ENCODE measurements at places on chromosomes 6 and 20.

GRCh38 chr20:13007596-13007995 is 1.2 kb upstream of the SPTLC3 start:
- no peak for DNase-seq

DNA sequence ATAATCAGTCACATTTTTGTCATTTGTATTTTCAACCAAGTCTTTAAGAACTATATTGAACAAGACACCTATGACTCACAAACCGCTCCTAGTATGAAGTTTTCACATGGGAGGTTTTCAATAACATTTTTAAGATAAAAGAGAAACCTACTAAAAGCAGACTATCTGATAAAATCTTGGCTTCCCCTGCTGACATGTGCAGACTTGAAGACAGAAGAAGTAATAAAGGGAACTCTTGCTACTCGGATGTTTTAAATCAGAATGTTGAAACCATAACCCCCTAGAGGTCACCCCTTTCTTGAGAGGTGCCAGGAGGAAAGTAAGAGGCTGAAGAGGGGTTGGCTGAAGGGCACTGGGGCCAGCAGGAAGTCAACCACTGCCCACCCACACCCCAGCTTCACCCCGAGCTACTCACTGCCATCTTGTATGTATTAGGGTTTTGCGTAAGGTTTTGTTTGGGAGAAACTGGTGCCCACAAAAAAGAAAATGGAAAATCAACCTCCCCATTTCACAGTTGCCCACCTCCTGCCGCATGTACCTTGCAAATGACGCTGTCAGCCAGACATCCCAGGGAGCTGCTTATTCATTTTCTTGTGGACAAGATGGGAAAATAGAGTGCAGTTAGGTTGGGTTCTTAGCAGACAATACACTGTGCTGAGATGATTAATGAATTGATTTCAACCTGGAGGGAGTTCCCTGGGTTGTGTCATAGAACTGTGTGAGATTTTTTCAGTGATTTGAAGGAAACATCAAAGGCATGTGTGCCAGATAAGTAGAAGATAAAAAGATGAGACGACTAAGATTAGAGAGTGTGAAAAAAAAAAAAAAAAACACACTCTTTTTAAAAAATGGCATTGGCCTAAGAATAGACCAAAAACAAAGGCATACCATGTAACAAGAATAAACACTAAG is 83.2 kb upstream of the TAB2 start:
- peak; percentile 11 for DNase-seq

DNA sequence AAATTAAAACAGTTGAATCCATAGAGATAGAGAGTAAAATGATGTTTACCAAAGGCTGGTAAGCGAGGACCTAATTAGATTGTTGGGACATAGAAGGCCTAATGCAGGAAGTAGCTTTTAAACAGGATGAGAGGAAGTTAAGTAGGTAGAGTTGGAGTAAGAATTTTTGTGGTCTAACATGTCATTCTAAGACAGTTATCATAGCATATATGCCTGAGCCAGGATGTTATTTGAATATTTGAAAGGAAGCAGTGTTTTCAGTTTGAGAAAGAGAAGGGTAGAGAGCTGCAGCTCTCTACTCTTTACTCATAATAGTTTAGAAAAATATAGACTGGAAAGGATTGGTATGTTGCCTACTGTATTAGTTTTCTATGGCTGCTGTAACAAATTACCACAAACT is 121.6 kb downstream of the MEI4 start:
- no peak for DNase-seq

GRCh38 chr6:73207221-73207837 is 18.0 kb downstream of the KHDC1L start:
- no peak for DNase-seq

- DNase-seq, result no peak
These were observed 105.9 kb downstream of the LY86 start for GRCh38 chr6:6694368-6694780.

- DNase-seq, result no peak
These were observed 274.3 kb upstream of the MMS22L start for GRCh38 chr6:97557355-97557754.

DNA sequence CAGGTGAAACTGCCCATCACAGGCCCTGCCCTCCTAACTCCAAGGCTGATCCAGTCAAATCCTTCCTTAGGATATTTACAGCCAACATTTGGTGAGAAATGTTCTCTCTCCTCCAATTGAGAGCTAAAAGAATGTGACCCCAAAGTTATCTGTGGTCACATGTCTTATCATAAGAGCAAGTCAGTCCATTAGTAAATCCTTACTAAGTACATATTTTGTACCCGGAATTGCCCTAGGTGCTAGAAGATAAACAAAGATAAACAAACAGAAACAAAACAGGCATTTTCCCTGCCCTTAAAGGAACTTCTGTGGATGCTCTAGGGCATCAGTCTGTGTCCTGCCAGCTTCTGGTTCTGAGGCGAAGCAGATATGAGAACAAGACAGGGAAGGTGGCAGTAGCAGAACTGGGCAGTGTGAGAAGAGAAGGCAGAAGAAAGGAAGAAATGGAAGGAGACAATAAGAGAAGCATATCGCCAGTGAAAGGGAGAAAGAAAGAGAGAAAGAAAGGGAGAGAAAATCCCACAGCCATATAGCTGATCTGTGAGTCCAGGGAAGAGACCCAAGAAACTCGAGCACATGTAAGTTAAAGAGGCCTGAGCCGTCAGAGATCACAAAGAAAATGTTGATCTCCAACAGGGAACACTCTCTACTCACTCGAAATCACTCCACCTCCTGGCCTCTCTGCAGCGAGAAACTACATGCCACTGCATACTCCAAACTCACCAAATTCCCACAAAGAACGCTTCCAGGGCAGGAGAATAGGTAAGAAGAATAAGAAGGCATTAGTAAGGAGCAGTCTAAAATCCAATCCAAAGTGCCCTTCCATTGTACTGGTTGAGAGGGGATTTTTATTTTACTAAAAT is 41.7 kb downstream of the CDK5RAP1 start:
- DNase-seq, result no peak

Measured in A549 (cell line).